ENCODE measurements at places on chromosomes 4 and X.

GRCh38 chr4:146335763-146336409 is 121.5 kb downstream of the REELD1 start:
- no peak for DNase-seq

GRCh38 chrX:1076871-1077651 is 135.4 kb downstream of the CRLF2 start:
- DNase-seq: peak; percentile 8

DNA sequence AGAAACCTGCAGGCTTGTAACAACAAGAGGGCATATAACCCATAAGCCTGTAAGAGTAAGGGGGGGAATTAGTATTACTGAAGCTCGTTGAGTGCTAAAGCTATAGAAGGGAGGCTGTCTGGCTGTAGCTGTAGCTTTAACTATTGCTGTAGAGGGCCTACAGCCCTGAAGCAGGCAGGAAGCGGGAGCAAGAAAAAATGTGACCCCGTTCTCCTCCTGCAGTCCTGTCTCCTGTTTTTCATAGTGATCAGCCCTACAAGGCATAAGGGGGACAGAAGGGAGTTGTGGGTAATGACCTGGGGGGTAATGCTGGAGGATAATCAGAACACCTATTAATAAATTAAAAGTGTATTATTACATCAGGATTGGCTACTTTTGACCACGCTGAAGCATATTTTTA is 206.9 kb upstream of the MAB21L2 start:
- no peak for DNase-seq

DNA sequence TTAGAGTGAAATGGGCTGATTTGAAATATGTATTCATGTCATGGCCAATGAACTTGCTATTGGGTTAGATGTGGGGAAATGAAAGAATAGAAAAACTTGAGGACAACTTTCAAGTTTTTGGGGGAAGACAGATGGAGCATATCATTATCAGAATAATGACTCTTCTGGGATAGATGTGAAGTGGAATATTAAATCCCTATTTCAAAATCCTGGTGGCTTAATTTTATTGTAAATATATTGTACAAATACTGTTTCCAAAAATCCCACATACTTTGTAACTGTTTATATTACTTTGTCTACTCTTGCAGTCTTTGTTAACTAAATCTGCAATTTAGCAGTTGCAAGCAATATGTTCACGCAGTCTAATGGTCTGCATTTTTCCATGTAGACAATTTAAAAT is 35.9 kb upstream of the FBXW7 start:
- no peak for DNase-seq

DNA sequence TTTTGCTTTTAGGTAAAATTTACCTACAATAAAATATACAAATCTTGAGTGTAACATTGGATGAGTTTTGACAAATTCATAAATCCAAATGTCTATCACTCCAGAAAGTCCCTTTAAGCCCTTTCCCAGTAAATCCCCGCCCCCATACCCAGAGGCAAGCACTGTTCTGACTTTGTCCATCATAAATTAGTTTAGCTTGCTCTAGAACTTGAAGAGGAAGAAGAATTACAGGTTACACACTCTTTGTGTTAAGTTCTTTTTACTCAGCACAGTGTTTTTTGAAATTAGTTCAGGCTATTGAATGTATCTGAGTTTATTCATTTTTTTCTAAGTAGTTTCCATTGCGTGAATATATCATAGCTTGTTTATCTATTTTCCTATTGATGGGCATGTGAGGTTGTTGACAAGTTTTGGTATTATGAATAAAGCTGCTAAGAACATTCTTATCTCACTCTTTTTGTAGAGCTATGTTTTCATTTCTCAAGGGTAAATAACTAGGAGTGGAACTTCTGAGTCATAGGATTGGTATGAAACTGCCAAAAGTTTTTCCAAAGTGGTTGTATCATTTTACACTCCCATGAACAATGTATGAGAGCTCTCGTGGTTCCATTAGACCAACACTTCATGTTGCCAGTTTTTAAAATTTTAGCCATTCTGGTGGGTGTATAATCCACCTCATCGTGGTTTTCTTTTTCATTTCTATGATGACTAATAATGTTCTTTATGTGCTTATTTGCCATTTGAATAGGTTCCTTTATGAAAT is 22.4 kb upstream of the HPSE start:
- no peak for DNase-seq

GRCh38 chr4:42671431-42672194 is 14.7 kb upstream of the ATP8A1 start:
- no peak for DNase-seq

- no peak for DNase-seq
Measured at GRCh38 chr4:41939016-41939626, 3.9 kb downstream of the TMEM33 start.

DNA sequence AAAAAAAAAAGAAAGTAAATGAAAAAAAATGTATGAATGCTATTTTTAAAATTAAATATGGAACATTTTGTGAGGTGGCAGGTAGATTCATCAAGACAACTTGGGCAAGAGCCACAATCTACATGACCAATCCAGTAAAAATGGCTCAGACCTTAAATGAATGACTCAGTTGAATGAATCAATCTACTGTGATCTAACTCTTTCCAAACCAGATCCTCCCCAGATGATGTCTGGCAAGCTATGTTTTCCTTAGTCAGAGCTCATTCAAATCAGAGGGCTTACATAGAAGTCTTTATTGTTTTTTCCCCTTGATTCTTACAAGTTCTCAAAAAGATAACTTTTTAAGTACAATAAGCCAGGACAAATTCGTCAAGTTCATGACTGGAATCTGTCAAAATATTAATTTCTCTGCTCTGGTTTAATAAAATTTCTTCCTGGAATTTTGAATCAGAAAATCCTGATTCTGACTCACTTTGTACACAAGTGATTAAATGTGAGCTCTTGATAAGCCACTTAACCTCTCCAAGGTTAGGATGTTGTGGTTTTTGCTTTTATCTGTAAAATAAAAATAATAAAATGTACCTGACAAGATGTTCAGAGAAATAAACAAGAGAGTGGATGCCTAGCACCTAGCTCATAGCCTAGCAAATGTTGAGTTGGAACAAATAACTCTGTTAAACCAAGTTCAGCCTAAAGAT is 105.6 kb upstream of the SMIM31 start:
- DNase-seq: no peak

DNA sequence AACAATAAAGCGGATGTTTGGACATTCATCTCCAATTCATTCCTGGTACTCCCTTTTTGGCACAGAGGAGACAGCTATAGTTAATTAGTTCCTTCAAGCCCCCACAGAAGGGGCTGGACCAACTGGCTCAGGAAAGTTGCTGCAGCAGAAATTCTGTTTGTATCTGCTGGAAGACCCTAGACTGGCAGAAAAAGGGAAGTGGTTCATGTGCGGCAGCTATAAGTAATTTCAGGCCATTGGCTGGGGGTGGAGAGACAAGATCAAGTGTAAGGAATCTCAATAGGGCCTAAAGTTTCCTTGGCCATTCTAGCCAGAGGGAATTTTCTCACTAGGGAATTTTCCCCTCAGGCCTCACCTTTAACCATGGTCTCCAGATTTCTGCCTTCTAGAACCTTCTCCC is 89.9 kb upstream of the DHX15 start:
- DNase-seq: no peak

- peak; percentile 9 for DNase-seq
Measured at GRCh38 chr4:15396157-15396800, 31.6 kb upstream of the C1QTNF7 start.

- DNase-seq: no peak
Measured at GRCh38 chrX:119604766-119605463, 1.3 kb downstream of the NKRF start.

DNA sequence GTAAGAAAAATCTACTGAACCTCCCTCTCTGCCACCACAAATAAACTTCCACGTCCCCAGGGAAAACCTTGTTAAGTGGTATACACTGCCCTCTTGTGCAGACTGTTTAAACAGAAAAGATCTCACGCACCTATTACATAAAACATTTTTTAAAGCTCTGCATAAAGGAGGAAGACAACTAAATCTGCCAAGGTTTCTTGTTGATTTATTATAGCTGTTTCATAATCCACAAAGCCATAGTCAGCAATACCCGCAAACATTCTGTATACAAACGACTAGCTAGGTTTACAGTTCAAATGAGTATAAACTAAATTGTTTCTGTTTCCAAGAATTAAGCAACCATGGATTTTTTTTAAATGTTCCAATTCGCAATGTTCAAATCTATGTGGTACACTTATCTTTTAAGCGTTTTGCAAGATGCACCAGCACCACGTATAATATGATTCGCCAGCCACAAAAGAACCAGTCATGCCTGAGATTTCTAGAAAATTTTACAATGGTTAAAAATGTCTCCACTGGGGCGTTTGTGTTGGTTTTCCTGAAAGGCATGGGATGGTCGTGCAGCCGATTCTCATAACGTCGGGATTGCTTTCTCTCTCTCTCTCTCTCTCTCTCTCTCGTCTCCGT is 164.6 kb downstream of the PRKX start:
- DNase-seq: no peak
